ENCODE measurements at places on chromosomes 2 and 18.

- peak; percentile 63 for DNase-seq
Observed at GRCh38 chr2:181393472-181393871, 63.7 kb upstream of the ITGA4 start.

DNA sequence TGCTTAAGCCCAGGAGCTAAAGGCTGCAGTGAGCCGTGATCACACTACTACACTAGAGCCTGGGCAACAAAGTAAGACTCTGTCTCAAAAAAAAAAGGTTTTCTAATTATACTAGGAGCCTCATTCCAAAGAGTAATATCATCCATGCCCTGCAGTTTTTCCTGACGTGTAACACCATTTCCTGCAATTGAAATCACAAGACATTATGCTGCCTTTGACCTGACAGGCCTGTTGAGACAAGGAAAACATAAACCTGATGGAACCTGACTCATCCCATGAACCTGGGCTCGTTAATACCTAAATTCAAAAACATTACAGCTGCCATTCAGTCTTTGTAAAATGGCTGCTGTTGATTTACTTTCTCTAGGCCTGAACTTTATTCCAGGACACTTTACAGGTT is 58.7 kb upstream of the PEX13 start:
- DNase-seq: peak; percentile 30

DNA sequence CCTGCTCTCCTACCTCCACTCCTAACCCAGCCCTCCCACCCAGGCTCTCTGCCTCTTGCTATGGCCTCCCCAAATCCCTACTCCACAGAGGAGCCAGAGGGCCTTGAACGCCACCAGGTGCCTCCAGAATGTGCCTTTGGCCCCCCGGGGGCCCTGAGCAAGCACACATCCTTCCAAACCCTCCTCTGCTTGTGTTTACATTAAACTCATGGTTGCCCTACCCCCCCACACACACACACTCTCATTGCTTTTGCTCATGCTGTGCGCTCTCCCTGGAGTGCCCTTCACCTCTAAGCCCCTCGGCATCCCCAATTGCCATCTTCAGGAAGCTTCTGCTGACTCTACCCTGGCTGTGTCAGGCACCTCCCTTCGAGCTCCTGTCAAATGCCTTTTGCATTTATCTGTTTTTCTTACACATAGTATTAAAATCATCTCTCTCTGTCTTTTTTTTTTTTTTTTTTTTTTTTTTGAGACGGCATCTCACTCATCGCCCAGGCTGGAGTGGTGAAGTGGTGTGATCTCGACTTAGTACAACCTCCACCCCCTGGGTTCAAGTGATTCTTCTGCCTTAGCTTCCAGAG is 16.3 kb upstream of the TET3 start:
- DNase-seq: no peak

GRCh38 chr2:15498554-15498953 is 62.6 kb downstream of the NBAS start:
- DNase-seq: no peak

GRCh38 chr2:33518929-33519328 is 42.5 kb downstream of the RASGRP3 start:
- no peak for DNase-seq

DNA sequence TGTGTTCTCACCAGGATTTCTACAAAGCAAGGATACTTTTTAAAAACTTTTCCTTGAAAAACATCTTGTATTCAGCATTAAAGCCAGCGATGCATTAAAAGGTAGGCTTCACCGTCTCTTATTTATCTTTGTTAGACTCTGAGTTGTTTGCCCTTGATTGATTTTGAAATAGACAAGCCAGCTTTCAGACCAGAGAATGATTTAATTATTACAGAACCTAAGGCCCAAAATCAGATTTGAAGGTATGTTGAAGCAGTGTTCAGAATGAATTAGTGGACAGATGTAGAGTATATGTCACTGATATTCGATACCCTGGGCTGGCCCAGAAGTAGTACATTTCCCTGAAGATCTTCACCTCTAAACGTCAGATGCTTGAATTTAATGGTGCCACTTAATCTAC is 136.4 kb downstream of the THSD7B start:
- no peak for DNase-seq

DNA sequence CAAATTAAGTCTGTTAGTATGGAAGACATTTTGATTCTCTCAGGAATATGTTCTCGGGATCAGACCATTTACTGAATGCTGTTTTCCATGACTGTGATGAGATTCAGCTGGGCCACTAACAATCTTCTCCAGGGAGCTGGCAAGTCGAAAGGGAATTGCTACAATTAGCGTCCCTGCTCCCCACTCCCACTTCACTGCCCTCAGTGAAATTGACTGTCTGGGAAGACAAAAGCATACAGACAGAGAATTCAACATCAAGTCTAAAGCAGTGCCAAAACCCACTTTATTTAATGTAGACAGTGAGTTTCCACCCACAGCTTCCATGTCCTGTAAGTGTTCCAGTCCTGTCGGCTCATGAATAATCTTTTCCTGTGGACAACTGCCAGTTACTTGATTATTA is 34.0 kb upstream of the COL3A1 start:
- DNase-seq: peak; percentile 8

- peak; percentile 79 for DNase-seq
Observed at GRCh38 chr2:27191070-27191829, 20.6 kb upstream of the ATRAID start.

DNA sequence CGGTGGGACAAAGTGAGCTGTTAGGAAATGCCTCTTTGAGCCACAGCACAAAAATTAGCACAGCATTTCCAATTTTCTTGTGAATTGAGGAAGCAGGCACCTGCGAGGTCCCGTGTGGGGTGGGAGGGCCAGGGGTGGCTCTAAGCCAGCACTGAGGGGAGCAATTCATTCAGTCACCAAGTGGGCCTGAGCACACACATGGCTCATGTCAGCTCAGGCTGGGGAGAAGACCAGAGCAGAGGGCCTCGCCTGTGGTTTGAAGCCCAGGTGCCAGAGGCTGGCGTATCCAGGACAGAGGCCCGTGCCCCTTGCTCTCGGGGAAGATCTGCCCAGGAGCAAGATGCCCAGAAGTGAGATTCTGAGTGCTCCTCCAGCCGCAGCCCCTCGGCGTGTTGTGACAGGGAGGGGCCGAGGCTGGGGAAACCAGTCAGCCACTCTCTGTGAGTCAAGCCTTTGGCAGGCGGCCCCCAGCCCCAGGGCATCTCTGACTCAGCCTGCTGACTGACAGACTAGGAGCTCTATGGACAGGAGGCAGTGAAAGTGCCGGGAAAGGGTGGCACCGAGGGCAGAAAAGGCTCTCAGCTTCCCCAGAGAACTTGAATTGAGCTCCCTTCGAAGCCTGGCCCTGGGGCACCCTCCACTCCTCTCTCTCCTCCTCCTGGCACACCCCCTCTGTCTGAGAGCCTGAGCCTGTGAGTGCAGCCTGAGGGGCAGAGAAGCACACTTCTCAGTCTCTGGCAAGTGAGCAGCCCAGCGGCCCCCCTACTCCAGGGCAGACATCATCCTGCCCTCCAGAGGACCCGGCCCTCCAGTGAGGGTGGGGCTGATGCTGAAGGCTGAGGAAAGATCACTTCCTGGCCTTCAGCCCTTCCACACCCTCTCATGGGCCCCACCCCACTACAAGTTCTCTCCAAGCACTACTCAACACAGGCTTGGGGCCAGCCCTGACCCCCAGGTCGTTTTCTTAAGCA is 32.3 kb downstream of the CYP26B1 start:
- peak; percentile 95 for DNase-seq

DNA sequence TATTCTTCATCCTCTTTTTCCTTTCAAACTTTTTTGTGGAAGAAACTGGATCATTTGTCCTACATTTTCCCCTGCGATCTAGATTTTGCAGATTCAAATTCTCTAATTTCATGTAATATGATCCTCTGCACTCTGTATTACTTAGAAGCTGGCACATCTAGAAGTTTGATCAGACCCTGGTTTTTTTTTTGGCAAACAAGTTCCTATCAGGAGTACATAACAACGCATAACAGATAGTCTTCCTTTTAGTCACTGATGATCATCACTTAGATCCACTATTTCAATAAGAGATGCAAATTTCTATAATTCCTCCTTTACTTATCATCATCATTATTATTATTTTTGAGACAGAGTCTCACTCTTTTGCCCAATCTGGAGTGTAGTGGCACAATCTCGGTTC is 117.1 kb downstream of the CDH2 start:
- DNase-seq: peak; percentile 18

DNA sequence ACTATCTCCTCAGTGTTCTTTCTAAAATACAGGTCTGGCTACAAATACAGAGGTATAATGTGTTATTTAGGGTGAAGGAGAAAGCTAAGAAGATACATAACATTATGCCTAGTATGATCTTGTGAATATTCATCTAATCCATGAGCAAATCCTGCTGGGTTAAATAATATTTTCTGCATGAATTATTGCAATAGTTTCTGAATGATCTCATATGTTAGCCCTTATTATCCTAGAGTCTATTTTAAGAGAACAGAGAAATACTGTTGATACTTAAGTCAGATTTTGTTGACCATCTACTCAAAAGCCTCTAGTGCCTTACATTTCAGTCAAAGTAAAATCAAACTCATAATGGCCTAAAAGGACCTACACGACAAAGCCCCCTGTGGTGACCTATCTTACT is 382.3 kb downstream of the FIGN start:
- DNase-seq: no peak

- DNase-seq: no peak
Observed at GRCh38 chr2:25145803-25146202, 22.6 kb downstream of the POMC start.

GRCh38 chr2:16102976-16103380 is 162.6 kb downstream of the MYCN start:
- DNase-seq: no peak

DNA sequence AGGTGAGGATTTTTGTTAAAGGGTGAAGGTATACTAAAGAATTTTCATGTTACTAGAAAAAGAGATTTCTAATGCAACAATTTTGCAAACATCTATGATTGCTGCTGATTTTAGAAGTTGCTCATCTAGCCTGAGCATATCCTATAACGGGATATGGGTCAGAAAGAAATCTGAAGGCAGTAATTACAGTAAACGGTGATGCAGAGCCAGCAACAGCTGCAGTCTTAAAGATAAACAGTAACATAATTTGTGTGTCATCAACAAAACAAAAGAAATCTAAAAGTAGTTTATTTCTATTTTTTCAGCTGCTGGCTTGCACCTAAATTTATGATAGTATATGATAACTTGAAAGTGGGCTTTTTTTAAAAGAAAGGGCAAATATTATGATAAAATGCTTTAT is 215.7 kb downstream of the SLC4A10 start:
- DNase-seq: no peak

GRCh38 chr18:10732990-10733389 is 207.2 kb downstream of the NAPG start:
- no peak for DNase-seq

GRCh38 chr18:76395609-76396008 is 99.4 kb downstream of the ZNF516 start:
- no peak for DNase-seq

GRCh38 chr2:150097901-150098531 is 389.5 kb downstream of the RND3 start:
- peak; percentile 53 for DNase-seq

DNA sequence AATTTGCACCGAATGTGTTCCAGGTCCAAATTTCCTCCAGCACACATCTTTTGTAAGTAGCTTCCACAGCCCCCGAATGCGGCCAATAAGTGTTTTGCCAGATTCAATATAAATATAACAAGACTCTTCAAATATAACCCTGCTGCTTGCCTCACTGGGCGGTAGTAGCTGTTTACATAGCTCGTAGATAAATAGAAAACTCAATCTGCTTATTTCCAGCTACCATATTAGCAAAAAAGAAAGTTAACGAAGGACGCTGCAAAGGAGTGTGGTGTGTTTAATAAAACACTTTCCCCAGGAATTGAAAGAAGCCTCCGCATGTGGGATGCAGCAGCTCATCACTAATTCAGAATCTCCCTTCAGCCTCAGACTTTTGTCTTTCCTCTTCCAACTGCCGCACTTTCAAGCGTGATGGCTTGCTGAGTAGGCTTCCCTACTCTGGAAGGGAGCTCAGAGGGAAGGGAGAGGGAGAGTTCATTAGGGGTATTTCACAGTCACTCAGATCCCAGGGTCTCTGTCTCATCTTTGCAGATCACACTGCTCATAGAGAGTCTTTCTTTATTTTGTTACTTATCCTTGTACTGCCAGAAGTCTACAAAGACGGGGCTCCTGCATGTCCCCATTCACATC is 367.0 kb downstream of the RND3 start:
- no peak for DNase-seq

DNA sequence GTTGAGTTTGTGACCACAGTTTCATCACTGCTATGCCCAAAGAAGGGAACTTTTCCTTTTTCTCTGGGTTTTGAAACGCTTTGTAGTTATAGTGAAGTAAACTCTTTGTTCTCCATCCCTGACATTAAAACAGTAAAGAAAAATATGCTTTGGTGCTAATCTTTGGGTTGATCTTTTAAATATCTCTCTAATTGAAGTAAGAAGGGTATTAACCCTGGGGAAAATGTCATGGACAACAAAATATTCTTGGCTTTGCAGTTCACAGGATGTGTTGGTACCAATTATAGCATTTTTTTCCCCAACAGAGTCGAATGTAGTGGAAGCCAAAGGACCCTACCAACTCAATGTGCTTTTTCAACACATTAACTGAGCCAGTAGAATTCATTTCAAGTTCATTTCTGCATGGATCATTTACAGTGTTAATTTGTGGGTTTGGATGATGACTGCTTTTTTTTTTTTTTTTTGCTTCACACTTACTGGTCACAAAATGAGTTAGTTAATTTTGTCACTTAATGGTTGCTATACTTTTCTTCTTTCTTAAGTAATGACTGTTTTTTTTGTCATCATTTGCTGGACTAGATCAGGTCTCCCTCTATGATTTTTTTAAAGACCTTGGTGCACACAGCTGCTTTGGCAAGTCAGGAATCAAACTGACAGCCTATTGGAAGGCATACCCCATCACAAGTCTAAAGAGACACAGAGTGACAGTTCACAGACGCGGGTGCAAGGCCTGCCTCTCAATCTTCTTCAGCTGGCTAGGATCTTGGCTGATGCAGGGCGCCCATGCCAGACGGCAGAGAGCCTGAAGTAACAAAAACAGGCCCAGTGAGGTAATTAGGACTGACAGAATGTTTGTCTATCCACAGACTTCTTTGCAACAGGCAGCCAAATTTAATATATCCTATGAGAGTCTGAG is 98.8 kb upstream of the MMADHC start:
- DNase-seq: no peak

GRCh38 chr18:22542406-22542835 is 124.7 kb upstream of the CTAGE1 start:
- DNase-seq: peak; percentile 75

- DNase-seq: no peak
Observed at GRCh38 chr2:26649322-26649721, 8.2 kb upstream of the CIB4 start.
